ENCODE measurements at places on chromosomes 2 and 18. TPM values are rescaled to one million over a fixed set of nuclear protein-coding genes. Genes with fewer than 3 reads are reported as not detected.

SIGLEC15 gene
- not detected for total RNA-seq

TMEM198 gene
- 15.7 TPM for total RNA-seq

SERPINB11 gene
- not detected for total RNA-seq

C2orf15 gene
- total RNA-seq, result 1.6 TPM

CXCR1 gene
- 0.31 TPM for total RNA-seq

ATAD2B gene
- total RNA-seq, result 98.3 TPM

SERPINB3 gene
- not detected for total RNA-seq

SPAST gene
- 204 TPM for total RNA-seq

SLC9A4 gene
- total RNA-seq, result 0.63 TPM

NR4A2 gene
- total RNA-seq, result 12.2 TPM

KIF5C gene
- 398 TPM for total RNA-seq

ALPP gene
- not detected for total RNA-seq

KLHL41 gene
- 2.8 TPM for total RNA-seq

PDE6D gene
- total RNA-seq, result 45.4 TPM

MYO7B gene
- total RNA-seq, result not detected

QPCT gene
- total RNA-seq, result 10.3 TPM

FRZB gene
- total RNA-seq, result 14.1 TPM
